ENCODE measurements at places on chromosomes 1 and 21.

- peak; percentile 34 for DNase-seq
These were observed 221.9 kb upstream of the C1orf174 start for GRCh38 chr1:4121834-4122512.

- peak; percentile 41 for DNase-seq
These were observed 2.4 kb upstream of the PPOX start for GRCh38 chr1:161163793-161164192.

- peak; percentile 89 for DNase-seq
These were observed 76.4 kb downstream of the FHAD1 start for GRCh38 chr1:15323351-15323988.

DNA sequence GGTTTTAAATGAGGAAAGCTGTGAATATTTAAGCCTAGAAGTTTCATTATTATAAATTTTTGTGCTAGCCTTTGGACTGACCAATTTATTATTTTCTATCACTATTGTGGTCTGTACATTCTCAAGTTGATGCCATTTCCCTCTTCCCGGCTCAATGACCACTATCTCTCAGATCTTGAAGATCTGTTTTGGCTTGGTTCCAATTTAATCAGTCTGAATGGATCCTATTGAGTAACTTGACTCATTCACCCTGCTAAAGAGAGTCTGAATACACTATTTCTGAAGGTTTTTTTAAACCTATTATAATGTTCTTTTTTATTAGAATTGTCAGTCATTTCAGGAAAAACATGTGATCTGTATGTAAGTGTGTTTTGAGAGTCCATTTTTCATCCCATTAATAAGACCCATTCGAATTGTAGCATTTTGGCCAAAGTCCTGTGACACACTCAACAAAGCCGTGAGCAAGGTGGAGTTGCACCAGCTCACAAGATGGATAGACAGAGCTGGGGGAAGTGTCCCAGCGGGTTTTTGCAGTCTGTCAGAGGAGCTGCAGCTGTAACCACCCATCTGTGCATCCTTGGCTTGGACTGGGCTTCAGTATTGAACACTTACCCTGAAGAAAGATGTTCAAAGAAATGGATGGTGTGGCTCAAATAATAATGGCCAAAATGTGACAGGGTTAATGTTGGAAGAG, 145.6 kb downstream of the NFIA start:
- DNase-seq = no peak

DNA sequence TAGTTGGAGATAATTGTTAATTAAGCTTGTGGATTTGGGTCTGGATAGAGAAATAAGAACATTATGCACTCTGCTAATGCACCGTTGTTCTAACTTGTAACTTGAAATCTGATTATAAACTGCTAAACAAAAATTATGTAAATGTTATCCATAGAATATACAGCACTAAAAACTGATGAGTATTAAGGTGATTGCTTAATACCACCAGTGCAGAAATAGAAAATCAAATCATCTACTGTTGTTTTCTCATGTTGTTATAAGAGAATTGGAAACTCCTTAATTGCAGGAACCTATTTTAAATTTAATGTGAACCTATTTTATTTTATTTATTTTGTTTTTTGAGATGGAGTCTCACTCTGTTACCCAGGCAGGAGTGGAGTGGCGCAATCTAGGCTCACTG, 125.7 kb downstream of the ITSN1 start:
- no peak for DNase-seq

DNA sequence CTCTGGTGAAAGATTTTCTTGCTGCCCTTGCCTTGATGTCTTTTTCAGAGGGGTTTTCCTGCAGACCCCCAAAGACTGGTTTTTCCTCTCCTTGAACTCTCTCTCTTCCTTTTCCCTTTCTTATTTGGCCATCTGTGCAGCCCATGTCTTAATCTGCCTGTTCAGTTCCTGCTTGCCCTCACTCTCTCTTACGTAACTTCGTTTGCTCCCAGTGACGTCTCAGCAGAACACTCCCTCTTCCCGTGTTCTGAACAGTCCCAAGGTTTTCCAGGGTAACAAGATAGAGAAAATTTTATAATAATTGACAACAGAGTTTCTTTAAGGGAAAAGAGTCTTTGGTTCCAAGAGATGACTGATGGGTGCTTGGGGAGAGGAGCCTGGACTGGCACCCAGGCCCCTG, 109.1 kb upstream of the LMO4 start:
- no peak for DNase-seq

DNA sequence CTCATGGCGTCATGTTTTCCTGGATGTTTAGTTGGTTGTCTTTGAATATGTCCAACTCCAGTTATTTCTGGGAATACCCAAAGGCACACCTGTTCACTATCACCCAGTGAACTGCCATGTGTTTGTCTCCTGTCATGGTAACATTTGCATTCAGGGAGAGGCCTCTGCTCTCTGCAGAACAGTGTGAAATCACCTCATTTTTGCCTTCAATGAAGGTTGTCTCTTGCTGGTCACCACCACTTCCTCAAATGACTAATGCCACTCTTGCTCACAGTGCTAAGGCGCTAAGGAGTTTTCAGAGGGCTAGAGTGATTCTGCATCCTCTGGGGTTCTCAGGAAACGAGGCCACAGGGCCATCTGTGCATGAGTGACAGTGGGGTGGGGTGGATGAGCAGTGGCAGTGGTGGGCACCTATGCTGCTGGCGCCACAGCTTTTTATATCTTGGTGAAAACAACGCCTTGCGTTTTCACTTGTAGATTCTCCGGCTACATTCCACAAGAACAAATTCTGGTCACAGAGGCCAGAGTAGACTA, 60.0 kb upstream of the ATP5PO start:
- DNase-seq = peak; percentile 82

GRCh38 chr1:64986903-64987871, 20.8 kb upstream of the JAK1 start:
- no peak for DNase-seq

- no peak for DNase-seq
These were observed 36.8 kb downstream of the DIPK1A start for GRCh38 chr1:92924501-92924900.

DNA sequence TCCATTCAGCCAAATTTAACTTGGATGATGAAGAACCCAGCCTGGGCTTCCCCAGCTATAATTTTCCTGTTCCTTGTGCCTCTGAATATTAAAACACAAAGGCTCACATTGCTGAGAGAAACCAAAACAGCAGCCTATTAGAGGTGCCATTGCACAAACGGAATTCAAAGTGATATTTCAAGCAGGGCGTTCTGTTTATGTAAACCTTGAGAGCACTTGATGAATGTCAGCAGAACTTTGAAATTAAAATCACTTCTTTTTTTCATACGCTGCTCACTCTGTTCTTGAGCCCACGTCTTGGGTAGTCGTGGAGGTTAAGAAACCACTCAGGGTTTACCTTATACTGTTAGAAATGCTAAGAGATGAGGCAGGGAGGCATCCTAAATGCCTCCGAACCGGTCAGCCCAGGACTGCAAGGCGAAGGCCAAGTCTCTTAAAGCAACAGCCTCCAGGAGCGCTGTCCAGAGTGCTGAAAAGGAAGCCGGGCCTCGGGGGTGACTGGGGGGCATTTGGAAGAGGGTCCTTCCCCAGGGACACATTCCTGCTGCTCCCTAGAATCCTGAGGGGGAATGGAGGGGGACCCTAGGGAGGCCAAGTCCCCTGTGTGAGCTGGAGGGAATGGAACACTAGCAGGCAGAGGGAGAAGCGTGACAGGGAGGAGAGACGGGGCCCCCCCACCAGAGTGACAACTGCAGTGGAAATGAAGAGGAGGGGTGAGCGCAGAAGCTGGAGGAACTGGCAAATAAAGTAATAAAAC, 154.8 kb upstream of the VAMP3 start:
- no peak for DNase-seq

DNA sequence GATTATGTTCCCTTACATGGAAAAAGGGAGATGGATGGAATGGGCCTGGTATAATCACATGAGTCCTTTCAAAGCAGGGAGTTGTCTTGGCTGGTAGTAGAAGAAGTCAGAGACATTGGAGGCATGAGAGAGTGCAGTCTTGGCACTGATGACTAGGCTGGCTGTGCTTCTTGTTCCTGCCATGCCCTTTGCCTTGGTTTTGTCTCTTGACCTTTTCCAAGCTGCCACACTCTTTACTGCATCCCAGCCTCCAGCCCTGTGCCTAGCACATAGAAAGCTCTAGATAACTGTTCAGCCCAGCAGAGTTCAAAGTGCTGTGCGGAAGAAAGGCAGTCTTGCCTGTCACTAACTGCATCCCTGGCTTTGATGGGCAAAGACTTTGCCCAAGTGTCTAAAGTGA, 412.6 kb downstream of the PRDM2 start:
- no peak for DNase-seq

GRCh38 chr1:16151196-16151994, 4.5 kb downstream of the EPHA2 start:
- DNase-seq = no peak

DNA sequence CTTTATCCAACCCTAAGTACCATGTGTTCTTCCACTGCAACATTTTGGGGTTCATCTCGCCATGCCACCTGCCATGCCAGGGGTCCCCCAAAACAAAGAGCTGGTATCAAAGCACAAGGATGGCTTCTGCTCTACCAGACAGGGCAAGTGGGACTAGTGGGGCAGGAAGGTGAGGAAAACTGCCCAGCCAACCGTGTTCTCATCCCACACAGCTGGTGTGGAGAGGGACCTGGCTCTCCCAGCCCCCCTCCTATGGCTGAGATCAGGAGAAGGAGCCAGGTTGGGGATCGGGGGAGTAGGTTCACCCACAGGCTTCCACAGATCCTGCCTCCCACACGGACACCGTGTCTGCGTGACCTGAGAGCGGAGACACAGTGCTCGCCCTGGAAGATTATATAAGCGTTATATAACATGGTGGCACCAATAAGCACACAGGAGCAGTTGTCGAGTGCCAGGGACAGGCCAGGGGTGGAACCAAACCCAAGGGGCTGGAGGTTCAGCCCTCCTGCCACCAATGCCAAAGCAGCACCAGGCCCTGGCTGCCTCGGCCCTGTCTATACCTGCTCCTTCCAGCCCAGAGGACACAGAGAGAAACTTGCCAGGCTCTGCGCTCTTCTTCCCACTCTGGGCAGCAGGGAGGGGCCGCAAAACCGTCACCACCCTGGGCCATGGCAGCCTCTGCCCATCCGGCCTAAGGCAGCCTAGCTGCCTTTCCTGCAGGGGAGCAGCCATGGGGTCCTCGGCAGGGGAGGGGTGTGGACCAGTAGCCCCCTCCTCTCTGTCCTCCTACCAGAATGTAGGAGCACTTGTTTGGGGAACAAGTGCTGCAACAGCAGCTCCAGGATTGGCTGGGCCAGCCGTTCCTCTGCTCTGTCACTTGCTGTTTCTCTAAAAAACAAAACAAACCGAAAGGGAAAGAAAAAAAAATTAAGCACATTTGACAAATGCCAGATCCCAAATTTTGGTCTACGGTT, 43.5 kb downstream of the CD34 start:
- peak; percentile 73 for DNase-seq

- no peak for DNase-seq
These were observed 57.0 kb upstream of the ZNF644 start for GRCh38 chr1:91078859-91079258.

DNA sequence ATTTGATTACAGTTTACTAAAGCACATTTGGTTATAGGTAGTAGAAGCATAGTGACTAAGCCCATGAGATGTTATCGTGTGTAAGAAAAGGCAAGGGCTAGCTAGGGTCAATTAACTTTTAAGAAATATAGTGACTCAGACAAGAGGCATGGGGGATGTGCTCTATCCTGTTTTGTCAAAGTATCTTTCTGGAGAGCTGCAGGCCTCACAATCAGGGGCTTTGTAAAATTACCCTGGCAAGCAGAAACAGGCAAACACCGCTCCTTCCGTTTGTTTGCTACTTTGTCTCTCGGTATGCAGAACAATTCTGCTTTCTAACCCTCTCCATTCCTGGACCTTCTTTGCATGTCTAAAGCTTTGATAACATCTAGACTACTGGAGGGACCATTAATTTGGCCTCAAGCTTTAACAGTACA, 26.1 kb upstream of the ZNF697 start:
- DNase-seq = no peak

GRCh38 chr1:1101503-1101902, 14.4 kb downstream of the C1orf159 start:
- DNase-seq = no peak

DNA sequence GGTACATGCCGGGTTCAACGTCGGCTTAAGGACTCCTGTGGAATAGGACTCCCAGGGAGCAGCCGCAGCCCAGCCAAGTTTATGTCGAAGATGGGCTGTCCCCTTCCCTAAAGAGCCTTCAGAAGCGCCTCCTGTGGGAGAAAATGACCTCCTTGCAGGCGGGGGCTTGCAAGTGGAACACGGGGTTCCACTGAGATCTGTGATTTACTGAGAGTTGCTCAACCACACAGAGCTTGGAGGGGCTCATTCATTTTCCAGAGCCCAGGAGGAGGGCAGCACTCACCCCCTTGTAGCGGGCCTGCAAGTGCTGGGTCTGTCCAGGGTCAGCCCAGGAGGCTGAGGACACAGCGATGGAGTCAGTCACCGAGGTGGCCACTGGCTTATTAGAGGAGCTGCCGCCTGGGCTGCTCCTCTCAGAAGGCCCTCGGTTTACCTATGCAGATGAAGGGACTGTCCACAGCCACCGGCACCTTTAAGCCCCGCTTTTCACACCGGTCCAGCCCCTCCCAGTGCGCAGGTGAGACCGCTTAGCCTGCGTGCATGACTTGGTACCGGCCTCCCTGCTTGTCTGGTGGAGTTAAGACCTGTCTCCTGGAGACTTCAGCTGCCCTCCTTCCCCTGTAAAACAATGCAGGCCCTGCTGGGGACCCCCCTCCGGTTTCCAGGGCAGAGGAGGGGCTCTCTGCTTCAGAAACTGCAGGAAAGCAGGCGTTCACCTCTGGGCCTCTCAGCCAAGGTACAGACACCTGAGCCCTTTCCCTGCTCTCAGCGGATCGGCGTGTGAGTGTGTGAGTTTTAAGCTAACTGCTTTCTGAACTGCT, 57.5 kb downstream of the ATP5PO start:
- no peak for DNase-seq

DNA sequence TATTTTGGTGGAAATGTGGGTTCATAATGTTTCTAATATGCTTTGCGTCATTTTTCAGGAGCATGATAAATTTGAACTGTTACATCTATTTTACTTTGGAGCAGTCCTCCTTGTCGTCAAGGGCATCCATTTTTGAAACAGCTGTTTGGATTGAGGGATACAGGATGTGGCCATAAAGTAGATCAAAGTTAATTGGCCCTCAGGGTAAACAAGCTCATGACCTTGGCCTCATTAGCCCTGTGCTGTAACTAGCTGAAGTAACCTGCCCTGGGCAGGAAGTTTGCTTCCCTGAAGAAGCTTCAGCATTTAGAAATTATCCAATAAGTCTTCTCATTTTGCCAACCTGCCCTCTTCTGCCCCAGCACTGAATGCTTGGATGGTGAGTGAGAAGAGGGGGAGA, 24.8 kb upstream of the RGL1 start:
- DNase-seq = no peak

GRCh38 chr21:23853796-23854379, 1753.4 kb downstream of the MRPL39 start:
- DNase-seq = no peak

GRCh38 chr21:44074315-44074958, 32.8 kb upstream of the PWP2 start:
- DNase-seq = peak; percentile 43

- DNase-seq = no peak
These were observed 37.9 kb upstream of the CCDC27 start for GRCh38 chr1:3714284-3714741.

- no peak for DNase-seq
These were observed 667 bp upstream of the NID1 start for GRCh38 chr1:236065509-236066005.

- DNase-seq = no peak
These were observed 58.5 kb downstream of the EXTL2 start for GRCh38 chr1:100835866-100836842.
